ENCODE measurements at places on chromosomes 7 and 10.
A peak's percentile ranks its signal among the peaks of the same experiment; 100 is the strongest.

GRCh38 chr10:132987671-132988571 is 45.6 kb upstream of the CFAP46 start:
- DNase-seq, result no peak

DNA sequence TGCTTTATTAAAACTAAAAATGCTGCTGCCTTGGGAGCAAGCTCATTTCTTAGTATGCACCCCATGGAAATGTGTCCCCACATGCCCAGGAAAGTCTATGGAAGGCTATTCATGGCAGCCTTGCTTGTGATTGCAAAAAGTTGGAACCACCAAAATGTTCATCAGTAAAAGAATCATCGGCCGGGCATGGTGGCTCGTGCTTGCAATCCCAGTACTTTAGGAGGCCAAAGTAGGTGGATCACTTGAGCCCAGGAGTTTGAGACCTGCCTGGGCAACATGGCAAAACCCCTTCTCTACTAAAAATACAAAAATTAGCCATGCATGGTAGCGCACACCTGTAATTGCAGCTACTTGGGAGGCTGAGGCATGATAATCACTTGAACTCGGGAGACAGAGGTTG is 79.8 kb downstream of the ARHGAP22 start:
- no peak for DNase-seq

- no peak for DNase-seq
Observed at GRCh38 chr7:19024261-19024660, 93.2 kb downstream of the TWIST1 start.

- DNase-seq, result no peak
Observed at GRCh38 chr10:119517235-119518141, 25.0 kb downstream of the RGS10 start.

- DNase-seq, result no peak
Observed at GRCh38 chr7:34162027-34162565, 256.8 kb downstream of the BMPER start.

DNA sequence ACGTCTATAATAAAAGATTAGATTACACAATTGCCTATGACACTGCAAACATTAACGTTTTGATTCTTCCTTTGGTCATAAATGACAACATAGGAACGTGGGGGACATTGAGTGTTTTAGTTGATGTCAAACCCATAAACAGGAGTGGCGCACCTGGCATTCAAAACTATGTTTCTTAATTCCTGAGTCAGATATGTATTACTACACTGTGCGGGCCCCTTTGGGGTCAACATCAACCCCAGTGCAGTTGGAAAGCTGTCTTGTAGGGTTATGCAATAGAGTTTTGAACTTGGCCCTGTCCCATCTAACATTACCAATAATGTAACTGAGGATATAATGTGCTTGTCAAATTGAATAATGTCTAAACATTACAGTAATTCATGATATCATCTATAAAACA is 156.5 kb downstream of the CSTF2T start:
- DNase-seq, result no peak

DNA sequence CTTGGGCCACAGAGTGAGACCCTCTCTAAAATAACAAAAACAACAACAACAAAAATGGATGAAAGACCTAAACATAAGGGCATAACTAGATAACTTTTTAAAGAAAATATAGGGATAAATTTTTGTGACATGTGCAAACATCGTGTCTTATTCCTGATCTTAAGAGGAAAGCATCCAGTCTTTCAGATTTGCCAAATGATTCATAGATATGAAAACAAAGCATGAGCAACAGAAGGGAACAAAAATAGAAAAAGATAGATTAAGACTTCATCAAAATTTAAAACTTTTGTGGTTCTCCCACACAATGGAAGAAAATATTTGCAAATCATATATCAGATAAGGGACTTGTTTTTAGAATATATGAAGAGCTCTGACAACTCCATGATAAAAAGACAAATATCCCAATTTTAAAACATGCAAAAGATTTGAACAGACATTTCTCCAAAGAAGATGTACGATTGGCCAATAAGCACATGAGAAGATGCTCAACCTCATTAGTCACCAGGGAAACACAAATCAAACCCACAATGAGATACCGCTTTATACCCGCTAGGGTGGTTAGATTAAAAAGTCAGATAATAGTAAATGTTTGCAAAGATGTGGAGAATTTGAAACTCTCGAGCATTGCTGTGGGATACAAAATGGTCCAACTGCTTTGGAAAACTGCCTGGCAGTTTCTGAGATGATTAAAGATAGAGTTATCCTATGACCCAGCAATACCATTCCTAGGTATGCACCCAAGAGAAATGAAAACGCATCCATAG is 20.3 kb downstream of the PPIF start:
- no peak for DNase-seq

- no peak for DNase-seq
Observed at GRCh38 chr7:2245883-2246675, 4.1 kb downstream of the NUDT1 start.

DNA sequence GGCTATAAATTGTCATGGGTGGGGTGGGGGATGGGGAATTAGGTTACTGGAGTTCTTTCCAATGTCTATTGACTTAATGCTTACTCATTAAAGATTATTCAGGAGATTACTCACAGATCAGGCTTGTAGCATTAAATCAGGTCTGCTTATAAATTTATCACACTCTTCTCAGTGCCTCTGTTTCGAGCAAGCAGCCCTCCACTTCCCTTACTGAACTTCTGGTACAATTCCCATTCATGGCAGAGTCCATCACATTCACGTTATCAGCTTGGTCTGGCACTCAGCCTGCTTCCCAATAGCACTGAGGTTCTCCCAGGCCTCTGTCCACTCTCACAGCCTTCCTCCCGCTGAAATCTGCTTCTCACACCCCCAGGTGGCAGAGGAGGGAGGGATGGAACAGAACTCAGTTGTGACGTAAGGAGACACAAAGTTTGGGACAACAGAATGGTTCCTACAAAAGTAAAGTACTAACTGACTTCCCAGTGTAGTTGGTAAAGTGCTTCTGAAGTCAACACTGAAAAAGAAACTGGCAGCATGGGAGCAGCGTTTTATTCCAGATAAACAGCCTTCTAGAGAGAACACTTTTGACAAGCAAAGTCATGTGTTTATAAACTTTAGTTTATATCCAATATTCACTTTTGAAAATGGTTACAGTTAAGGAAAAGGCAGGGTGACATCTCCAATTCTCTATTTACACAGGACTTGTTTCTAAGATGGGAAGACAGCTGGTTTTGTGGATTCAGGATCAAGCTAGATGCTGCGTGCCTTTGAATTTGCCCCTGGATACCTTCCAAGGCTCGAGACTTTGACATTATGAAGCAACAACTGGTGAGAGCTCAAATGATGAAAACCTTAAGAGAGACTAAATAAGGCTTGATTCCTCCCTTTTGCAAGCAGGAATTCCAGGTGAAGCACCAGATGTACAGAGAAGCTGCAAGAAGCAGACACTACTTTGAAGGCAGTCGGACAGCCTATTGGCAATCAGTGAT is 81.4 kb downstream of the ATXN7L1 start:
- peak; percentile 67 for DNase-seq

GRCh38 chr10:103123282-103124024 is 69.6 kb downstream of the NT5C2 start:
- no peak for DNase-seq

GRCh38 chr10:11699550-11700097 is 42.6 kb upstream of the ECHDC3 start:
- DNase-seq, result no peak

GRCh38 chr10:112678987-112679386 is 232.0 kb downstream of the VTI1A start:
- DNase-seq, result no peak

DNA sequence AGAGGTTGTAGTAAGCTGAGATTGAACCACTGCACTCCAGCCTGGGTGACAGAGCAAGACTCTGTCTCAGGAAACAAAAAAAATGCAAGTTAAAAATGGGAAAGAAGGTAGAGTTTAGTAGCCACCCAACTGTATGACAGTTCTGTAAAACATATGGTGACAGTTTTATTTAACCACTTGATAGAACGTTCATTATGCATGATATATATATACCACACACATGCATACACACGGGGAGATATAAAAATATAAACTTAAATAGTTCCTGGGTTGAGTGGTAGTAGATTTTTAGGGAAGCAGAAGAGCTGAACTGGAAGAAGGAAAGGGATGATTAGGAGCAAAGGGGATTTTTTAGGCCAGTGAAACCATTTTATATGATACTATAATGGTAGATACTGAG is 120.0 kb downstream of the KMT2C start:
- no peak for DNase-seq

GRCh38 chr7:1248143-1248915 is 15.7 kb downstream of the UNCX start:
- no peak for DNase-seq

DNA sequence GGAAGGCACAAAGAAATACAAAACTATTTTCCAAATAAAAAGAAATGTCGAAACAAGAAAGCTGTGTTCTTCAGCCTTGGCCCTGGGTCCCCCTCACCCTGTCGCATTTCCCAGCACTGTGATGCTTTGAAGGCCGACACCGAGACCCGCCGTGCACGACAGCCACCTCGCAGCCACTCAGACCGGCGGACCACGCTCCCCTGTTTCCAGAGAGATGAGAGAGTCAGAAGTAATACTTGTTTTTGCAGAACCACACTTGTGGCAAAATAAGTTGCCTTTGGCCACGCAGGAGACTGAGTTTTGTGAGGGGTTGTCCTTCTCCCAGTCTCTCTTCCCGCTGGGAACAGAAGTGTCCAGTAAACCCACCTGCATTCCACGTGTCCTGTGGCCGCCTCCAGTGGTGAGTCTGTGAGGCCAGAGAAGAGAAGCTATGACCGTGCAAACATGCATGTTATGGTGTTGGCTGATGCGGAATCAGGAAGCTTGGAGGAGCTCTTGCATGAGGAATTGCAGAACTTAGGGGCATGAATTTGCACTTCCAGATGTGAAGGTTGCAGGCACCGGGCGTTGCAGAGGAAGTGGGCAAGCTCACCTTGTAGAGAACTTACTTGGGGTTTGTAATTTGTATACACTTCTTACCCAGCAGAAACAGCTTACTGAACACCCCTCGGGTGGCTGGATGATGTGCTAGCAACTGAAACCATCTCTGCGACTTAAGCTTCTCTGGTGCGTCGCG is 194.5 kb downstream of the EBF3 start:
- no peak for DNase-seq

- DNase-seq, result no peak
Observed at GRCh38 chr7:26497801-26498596, 206.3 kb downstream of the SNX10 start.

- no peak for DNase-seq
Observed at GRCh38 chr10:71527135-71527534, 130.4 kb downstream of the CDH23 start.

GRCh38 chr7:18357691-18358090 is 137.9 kb upstream of the HDAC9 start:
- DNase-seq, result no peak

GRCh38 chr10:111084366-111085255 is 7.8 kb downstream of the ADRA2A start:
- no peak for DNase-seq

- no peak for DNase-seq
Observed at GRCh38 chr10:75476569-75476968, 45.1 kb downstream of the LRMDA start.

- peak; percentile 2 for DNase-seq
Observed at GRCh38 chr7:106793015-106793975, 71.8 kb upstream of the PIK3CG start.

DNA sequence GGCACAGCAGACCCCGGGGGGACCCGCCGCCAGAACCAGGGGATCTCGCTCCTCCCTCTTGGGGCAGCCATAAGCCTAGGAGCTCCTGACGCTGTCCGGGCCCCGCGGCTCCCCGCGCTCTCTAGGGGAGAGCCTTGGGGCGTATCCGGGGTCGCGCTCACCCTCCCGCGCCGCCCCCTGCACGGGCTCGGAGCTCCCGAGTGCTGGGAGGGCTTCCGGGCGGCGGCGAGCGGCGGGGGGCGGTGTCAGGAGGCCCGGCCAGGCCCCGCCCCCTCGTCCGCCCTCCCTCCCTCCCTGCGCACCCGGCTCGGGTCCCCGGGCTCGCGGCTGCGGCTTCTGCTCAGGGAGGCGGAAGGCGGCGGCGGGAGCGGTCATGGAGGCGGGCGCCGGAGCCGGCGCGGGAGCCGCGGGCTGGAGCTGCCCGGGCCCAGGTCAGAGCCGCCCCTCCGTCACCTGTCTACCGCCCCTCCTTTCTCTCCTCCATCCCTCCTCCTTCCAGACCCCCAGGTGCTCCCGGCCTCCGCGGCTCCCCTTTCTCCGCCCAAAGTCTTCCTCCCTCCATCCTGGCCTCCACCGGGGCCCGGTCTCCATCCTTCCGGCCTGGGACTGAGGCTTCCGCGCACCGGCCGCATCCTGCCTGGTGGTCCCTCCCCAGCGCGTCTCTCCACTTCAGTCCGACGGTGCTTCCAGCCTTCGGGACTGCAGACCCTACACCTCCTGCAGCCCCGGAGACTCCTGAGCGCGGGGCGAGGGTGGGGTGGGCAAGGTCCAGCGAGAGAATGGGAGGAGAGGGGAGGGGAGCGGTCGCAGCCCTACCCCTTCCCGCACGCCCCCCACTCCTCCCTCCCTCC is at the start of gene CCDC136:
CCDC136 (plus strand) TSS at position 848 of the 851 bp plus-strand sequence. CDS start 444 bp downstream, outside the sequence.
- no peak for DNase-seq

DNA sequence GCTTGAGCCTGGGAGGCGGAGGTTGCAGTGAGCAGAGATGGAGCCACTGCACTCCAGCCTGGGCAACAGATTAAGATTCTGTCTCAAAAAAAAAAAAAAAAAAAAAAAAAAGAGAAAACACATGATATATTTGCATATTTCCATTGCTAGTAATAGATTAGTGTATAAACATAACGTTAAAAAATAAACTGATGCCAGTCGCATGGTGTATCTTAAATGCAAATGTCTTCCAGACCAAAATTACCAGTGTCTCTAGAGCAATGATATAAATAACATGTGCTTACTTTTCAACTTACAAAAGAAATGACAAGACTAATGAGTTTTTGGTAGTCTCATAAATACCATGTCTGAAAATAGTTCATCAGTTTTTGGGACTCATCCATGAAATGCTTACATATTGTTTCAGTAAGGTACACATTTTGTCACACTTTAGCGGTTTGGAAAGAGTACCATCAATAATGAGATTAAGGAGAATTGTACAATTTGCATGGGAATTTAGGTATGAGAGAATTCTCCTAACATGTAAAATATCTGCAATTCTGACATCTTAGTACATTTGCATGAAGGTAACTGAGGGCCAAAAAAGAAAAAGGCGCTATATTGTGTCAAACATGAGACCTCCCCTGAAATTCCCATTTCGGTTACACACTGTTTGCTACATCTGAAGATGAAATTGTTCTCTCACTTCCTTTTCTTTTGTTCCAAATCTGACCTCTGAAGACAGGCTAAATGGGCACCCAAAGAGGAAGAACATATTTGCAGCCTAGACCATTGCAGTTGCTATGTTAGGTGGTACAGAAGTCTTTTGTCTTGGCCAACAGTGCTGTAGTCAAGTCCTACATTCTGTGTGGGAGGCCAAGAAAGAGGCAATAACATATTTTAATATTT is 51.5 kb upstream of the PIP4K2A start:
- DNase-seq, result no peak

- DNase-seq, result no peak
Observed at GRCh38 chr7:7882888-7883287, 85.7 kb upstream of the GLCCI1 start.
